ENCODE measurements at places on chromosomes 5 and 9.

DNA sequence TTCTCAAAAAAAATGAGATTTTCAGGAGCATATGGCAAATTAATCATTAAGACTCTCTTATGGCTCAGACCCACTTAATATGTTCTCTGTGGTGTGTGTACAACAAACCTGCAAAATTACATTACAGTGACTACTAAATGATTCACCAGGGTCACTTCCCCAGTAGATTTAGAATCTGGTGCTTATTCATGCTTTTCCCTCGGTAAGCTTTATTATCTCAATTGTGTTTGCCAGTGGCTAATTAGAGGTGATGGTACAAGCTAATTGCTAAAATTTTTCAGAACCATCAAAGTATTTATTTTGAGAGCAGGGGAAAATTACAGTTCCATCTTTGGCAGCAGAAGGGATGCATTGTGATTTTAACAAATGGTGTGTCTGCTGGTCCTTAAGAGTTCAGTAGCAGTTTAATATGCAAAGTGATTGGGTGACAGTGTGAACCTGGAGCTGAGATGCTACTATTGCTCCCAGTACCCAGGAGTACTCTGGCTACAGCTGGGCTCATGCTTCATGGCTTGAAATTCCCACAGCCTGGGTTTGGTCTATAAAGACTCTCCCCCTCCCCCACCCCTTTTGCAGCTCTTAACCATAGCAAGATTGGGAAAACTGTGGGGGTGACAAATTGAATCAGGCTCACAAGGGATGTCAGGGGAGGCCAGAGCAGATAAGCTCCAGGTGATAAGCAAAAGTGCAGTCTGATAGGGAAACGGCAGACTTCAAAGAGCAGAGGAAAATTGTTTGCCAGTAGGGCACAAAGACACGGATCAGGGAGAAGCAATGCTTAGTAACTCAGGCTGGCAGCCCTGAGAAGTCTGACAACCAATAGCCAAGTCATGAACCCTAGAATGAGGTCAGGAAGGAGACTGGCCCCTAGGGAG is 92.8 kb upstream of the RAD23B start:
- DNase-seq: peak; percentile 71

- no peak for DNase-seq
Observed at GRCh38 chr5:72160959-72161358, 53.7 kb downstream of the MAP1B start.

GRCh38 chr5:55234121-55234700 is 803 bp upstream of the CCNO start:
- DNase-seq: no peak

- DNase-seq: no peak
Observed at GRCh38 chr9:82969291-82969690, 93.7 kb downstream of the RASEF start.

- no peak for DNase-seq
Observed at GRCh38 chr5:123708074-123708806, 196.3 kb downstream of the CSNK1G3 start.

GRCh38 chr9:129278391-129279237 is 100.6 kb upstream of the IER5L start:
- peak; percentile 32 for DNase-seq

- DNase-seq: no peak
Observed at GRCh38 chr5:80149161-80149609, 106.7 kb downstream of the SERINC5 start.

DNA sequence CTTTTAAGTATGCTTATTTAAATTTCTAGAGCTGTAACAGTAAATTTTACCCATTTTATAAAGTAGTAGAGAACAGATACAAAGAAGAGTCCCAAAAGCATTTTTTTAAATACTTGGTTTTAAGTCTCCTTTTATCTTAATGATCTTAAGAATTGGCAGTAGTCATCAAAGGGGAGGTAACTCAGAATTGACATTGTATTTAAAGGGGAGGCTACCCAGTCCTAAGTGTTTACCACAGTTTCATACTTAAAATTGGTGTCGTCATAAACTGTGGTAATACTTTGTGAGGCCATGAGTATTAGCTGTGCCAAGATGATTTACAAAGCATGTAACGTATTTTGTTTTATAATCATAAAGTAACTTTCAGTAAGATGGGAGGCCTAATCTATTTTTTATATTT is 14.8 kb downstream of the SLC25A46 start:
- DNase-seq: no peak

DNA sequence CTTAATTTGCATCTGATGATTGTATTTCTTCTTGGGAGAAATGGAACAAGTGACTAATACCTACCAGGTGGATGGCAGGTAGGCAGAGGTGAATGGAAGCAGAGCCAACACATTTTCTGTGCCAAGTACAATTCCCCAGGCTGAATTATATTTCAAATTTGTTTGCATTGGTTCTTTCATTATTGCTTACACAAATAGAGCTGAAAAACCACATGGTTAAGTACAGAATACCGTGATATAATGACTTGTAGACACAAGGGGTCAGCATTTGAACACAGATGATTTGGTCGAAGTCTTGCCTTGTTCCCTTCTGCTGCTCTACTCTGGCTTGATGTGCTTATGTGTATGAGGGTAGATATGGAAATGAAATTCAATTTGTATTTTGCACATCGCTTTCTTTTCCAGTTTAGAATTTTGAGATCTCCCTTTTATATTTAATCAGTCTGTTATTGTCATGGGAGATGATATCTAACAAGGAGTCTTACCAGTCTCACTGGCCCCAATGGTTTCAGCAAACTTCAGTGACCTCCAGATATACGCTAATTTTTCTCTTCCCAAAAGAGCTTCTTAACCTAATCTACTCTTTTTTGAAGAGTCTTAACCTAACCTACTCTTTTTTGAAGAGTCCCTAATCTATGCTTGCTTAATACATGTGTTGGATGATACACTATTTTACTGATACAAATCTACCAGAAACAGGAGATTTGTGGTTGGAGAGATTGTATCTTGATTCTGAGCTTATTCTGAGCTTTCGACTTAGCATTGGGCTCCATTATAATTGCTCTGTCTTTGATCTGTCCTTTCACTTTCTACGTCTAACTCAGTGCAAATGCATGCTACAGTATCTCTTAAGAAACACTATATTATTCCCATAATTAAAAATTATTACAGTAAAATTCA is 88.1 kb downstream of the PCSK1 start:
- DNase-seq: peak; percentile 25

GRCh38 chr9:123309611-123310010 is 41.2 kb upstream of the STRBP start:
- DNase-seq: no peak

- no peak for DNase-seq
Observed at GRCh38 chr9:99823681-99824377, 2.1 kb downstream of the NR4A3 start.

Data from NCI-H1417 treated with DMSO at 0.1 percent for 48 hours (cell line).